Smooth muscle cell of trachea (primary cell): ENCODE measurements at places on chromosomes 1 and 21. TPM values are rescaled to one million over a fixed set of nuclear protein-coding genes. Genes with fewer than 3 reads are reported as not detected.

The C2CD4D gene
- not detected in 2 replicates for total RNA-seq

The OR2M2 gene
- not detected in 2 replicates for total RNA-seq

The GJC2 gene
- 14.4 and 14.8 TPM in 2 replicates for total RNA-seq

The NLRP3 gene
- total RNA-seq = under 0.01 TPM in 1 of 2 replicates, not detected in the other

The ALX3 gene
- total RNA-seq = not detected in 2 replicates

The SYPL2 gene
- total RNA-seq = 0.29 and 1.2 TPM in 2 replicates

The RIPPLY3 gene
- not detected in 2 replicates for total RNA-seq

The TSPAN2 gene
- not detected in 2 replicates for total RNA-seq

The SAMD13 gene
- total RNA-seq = 1.2 and 3.1 TPM in 2 replicates

The NEK2 gene
- 1.5 and 47.1 TPM in 2 replicates for total RNA-seq

The TRABD2B gene
- total RNA-seq = 0.17 TPM in 1 of 2 replicates, not detected in the other

The PAPPA2 gene
- 0.44 and 2.2 TPM in 2 replicates for total RNA-seq

The PRMT2 gene
- total RNA-seq = 182 and 196 TPM in 2 replicates

The GJA8 gene
- not detected in 2 replicates for total RNA-seq

The FBXO2 gene
- total RNA-seq = 1.3 and 4.0 TPM in 2 replicates

The WNT3A gene
- total RNA-seq = not detected in 2 replicates

The TRMT13 gene
- 13.9 and 21.4 TPM in 2 replicates for total RNA-seq

The KIF26B gene
- 0.87 and 3.3 TPM in 2 replicates for total RNA-seq

The HSPA13 gene
- total RNA-seq = 31.8 and 50.8 TPM in 2 replicates

The SMIM1 gene
- total RNA-seq = 2.8 and 8.1 TPM in 2 replicates

The KCNK1 gene
- total RNA-seq = 4.0 and 7.4 TPM in 2 replicates

The SLC1A7 gene
- total RNA-seq = 0.73 and 1.2 TPM in 2 replicates

The AADACL3 gene
- not detected in 2 replicates for total RNA-seq

The COL16A1 gene
- total RNA-seq = 80.1 and 116 TPM in 2 replicates

The BMP8B gene
- total RNA-seq = not detected in 2 replicates

The CA14 gene
- total RNA-seq = not detected in 2 replicates

The FOXO6 gene
- not detected in 2 replicates for total RNA-seq

The INSRR gene
- total RNA-seq = under 0.01 TPM in 1 of 2 replicates, not detected in the other

The PPIAL4G gene
- total RNA-seq = not detected in 2 replicates

The BCL2L15 gene
- under 0.01 and 0.17 TPM in 2 replicates for total RNA-seq

The CADM3 gene
- not detected in 2 replicates for total RNA-seq

The LAMC2 gene
- total RNA-seq = 2.3 and 7.7 TPM in 2 replicates

The C1QTNF12 gene
- 2.5 and 5.1 TPM in 2 replicates for total RNA-seq
